Kidney epithelial cell (primary cell): ENCODE measurements at places on chromosomes 1 and 21. TPM values are rescaled to one million over a fixed set of nuclear protein-coding genes. Genes with fewer than 3 reads are reported as not detected.

DNA sequence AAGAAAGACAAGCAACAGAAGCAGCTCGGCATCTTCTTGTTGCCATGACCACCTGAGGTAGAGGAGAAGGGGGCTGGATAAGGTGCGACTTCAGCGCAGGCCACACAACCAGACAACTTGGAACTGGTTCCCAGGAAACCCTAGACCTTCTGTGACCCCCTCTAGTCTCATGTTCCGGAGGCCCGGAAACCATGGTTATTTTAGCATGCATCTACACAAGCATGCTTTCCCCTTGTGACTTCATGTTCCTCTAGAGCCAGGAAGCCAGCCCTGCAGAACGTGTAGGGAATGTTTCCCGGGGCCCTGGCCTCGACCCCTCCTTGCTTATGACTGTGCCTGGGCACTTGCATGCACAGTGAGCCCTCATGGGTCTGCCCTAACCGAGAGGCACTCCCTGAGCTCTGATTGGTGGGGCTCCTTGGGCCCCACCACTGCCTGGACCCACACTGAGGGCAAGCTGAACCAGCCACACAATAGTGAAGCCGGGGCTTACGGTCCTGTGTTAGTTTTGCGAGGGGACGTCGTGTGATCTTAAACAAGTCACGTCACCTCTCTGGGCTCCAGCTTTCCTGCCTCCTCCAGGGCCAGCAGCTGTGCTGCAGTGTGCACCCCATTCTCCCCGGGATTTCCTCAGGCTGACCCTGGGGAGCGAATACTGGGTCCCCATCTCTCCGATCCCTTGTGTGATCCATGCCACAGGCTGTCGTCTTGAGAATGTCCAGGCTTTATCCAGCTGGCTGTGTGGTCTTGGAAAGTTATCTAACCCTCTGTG lies 12.0 kb upstream of the MX2 start:
- no peak for DNase-seq

DNA sequence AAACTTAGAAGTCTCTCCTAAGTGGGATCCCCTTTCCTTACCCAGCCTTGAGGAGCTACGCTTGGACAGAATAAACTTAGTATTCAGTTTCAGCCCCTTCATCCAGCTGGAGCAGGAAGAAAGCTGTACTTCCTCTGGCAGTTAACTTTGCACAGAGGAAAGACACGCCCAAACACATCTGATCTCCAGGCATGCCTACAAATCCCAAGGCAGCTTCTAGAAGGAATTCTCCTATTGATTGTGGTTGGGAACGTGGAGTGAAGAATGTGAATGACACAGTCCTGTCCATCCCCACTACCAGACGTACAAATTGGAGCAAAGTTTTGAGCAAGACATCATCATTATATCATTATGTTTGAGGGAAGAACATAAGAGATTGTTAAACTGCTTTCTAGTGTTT lies 6.6 kb upstream of the AK4 start:
- peak; percentile 39 for DNase-seq

DNA sequence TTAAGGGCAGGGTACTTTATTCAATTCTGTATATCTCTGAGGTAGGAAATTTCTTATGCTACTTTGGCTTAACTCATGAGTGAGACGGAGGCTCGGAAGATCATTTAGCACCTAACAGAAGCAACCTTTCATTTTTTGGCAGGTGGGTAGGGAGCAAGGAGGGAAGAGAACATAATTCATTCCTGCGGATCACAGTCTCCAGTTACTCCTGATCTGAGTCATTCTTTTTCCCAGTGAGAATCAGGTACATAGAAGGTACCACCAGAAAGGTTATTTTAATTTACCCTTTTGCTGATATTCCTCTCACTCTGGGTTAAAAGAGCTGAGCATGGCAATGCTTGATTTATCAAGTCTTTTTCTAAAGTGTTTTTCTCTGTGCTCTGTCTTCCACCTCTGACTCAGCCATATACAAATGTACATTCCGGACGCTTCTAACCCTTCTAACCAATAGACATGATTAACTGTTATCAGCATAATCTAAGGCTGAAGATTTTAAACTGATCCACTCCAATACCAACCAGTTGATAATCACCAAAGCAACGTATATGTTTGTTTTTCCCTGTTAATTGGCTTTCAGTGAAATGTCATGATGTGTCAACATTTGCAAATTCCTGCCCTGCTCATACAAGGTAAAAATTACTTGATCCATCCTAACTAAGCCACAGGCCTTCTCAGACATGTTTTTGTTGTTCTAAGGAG lies 271.7 kb downstream of the DUSP10 start:
- no peak for DNase-seq

The OR6K3 gene
- not detected in 2 replicates for total RNA-seq
